ENCODE measurements at places on chromosomes 16 and 17. TPM values are rescaled to one million over a fixed set of nuclear protein-coding genes. Genes with fewer than 3 reads are reported as not detected.

- no peak for DNase-seq
These were observed 46.9 kb upstream of the SIAH1 start for GRCh38 chr16:48432136-48432535.

TBC1D3 gene
- total RNA-seq = not detected

DNA sequence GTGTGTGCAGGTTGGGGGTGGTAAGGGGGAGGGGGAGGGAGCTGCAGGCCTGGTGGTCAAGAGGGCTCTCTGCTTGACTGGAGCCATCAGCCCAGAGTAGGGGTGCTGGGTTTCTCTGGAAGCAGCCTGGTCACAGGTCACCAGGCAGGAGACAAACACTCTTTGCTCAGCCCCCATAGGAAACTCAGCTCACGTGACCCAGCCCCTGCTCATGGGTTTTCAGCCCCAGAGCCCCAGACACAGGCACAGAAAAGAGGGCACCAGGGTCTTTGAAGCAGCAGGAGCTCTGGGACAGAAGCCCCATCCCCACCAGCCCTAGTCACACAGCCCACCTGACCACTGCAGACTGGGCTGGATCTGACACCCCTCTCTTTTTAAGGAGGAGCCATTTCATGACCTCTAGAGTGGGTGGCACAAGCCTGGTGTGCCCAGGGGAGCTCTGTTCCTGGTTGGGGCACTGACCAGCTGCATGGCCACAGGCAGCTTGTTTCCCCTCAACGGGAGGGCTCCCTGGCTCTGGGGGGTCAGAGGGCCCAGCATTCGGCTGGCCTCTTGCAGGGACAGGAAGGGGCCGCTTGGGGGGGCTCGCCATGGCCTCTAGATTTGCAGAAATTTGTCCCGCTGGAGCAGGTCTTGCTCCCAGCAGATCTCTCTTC lies 13.8 kb upstream of the CD79B start:
- no peak for DNase-seq

IRF8 gene
- 134 TPM for total RNA-seq

GRCh38 chr17:57705921-57706695 lies 39.0 kb downstream of the CCDC182 start:
- DNase-seq = no peak

DNA sequence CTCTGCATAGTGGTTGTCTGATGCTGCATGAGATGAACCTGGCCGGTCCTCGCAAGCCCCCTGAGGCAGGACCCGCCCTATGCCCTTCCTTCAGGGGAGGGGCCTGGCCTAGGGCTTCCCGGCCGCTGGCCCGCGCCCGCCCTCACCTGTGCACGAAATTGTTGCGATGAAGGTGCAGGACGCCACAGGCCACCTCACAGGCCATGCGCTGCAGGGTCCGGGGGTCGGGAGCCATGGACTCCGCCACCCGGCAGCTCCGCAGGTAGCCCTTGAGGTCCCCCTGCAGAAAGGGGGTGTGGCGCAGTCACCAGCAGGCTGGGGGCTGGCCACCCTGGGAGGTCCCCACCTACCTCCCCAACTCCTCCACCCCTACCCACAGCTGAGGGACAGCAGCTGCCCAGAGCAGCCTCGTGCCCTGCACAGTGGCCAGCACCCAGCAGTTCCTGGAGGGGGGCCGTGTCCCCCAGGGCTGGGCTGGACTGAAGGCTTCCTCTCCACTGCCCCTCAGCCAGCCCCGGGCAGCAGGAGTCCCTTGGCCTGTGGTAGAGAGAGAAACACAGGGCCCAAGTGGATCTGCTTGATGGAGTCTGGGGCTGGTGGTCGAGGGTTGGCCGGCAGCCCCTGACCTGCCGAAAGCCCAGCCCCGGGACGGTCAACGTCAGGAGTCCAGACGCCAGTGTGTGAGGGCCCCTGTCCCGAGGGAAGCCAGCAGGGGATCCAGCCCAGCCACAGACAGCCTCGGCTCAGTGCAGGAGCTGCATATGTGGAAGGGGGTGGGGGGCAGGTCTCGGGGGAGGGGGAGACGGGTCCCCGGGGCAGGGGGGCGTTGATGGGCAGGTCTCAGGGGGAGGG lies 38.8 kb upstream of the PVALEF start:
- no peak for DNase-seq

GRCh38 chr17:1031711-1032110 lies 34.8 kb downstream of the TIMM22 start:
- no peak for DNase-seq

PRSS36 gene
- 8.8 TPM for total RNA-seq
